ENCODE measurements at places on chromosomes 6 and 20.

GRCh38 chr20:35942243-35942642 is 12.1 kb downstream of the SCAND1 start:
- DNase-seq: peak; percentile 9

- no peak for DNase-seq
Observed at GRCh38 chr6:139871165-139871710, 496.8 kb upstream of the CITED2 start.

DNA sequence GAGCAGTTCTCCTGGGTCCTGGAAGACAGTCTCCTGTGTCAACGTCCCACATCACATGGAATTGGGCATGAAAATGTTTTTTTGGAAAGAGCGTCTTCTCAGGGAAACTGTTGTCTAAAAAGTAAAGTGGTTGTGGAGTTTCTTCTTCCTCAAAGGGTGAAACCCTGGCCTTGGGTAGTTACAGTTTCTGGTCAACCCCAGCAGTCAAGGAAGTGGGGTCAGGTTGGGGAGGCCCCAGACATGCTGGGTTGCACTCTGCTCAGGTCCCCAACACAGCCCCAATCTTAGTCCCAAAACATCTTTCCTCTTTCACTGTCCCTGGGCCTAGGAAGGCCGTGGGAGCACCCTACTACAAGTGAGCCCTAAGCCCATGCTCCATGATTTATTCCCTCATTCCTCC is 996 bp upstream of the NFKBIE start:
- no peak for DNase-seq

- peak; percentile 81 for DNase-seq
Observed at GRCh38 chr20:47663354-47664067, 121.8 kb downstream of the SULF2 start.

DNA sequence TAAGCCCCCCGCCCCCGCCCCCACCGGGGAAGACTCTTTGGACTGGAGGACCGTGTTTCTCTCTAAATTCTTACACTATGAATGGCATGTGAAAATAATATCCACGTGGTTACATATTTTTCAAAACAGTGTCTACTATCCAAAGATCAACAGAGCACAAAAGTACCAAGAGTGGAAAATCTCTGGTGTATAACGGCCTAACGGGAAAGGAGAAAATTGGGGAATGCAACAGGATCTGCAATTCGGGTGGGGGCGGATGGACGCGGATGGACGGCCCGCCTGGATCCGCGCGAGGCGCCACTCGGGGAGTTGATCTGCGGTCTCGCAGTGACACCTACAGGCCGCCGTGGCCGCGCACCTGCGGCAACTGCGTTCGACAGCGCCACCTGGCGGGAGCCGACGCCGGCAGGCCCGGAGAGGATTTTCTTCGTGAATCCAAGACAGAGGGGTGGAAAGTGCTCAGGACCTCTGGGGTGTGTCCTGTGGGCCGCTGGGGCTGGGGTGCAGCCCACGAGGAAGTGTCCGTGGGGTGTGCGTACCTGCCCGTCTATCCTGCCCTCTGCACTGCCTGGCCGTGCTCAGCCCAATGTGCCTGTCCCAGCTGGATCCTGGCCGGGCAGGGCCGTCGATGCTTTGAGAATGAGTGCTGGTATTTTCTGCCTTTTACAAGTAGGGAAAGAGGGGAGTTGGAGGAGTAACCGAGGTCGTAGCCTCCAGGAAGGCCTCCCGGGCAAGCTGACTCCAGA is 18.6 kb downstream of the ANKRD60 start:
- peak; percentile 87 for DNase-seq

- DNase-seq: no peak
Observed at GRCh38 chr6:81759782-81760181, 7.3 kb upstream of the TENT5A start.

- no peak for DNase-seq
Observed at GRCh38 chr6:168011291-168011690, 13.8 kb downstream of the KIF25 start.

DNA sequence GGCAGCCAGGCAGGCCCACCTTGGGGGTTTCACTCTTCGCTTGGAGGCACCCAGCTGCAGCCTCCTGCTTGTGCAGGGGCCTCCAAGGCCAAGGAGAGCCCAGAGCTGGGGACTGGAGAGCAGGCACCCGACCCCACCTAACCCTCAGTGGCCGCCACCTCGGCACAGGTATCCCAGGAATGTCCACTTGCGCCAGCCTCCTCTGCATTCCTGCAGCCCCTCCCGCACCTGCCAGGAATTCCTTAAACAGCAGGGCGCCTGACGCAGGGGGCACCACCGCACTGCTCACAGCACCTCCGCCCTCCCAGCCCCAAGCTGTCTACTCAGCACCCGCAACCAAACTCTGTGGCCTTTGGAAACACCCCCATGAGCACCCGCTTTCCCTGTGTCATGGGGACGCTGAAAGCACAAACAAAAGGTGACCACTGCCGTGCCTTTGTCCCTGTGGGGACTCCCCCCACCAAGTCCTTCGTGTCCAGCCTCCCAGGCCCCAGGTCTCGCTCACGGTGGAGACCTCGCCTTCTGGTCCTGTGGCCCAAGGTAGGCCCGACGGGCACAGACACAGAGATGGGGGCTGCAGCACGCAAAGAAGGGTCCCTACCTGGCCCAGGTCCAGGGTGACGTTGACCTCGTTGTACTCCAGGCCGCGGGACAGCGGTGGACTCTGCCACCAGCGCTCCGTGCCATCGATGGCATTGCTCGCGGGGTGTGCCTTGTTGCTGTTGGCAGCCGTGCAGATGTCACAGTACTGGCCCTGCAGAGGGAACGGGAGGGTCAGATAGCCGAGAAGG is 5.1 kb downstream of the LAMA5 start:
- DNase-seq: no peak

- no peak for DNase-seq
Observed at GRCh38 chr6:43823390-43823789, 53.4 kb downstream of the VEGFA start.

GRCh38 chr6:143545165-143545564 is 33.6 kb upstream of the FUCA2 start:
- DNase-seq: no peak

- DNase-seq: peak; percentile 72
Observed at GRCh38 chr20:50049442-50050026, 63.4 kb downstream of the UBE2V1 start.

DNA sequence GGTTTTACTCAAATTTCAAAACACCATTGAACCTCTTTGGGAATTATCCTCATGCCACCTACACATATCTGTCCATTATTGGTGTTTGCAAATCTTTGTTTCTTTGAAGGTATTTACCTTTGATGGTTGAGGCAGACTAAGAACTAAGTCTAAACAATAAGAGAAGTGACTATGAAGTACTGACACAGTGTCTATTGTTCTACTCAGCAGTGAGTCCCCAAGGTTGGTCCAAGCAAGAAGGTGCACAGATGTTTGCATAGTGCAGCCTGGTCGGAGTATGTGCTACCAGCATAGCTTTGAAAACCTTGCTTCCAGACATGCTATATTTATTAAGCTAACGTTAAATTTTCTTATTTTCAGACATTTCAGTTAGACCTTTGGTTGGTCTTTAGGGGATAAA is 19.5 kb downstream of the LRRC1 start:
- DNase-seq: no peak

GRCh38 chr6:97078791-97079190 is 154.3 kb downstream of the KLHL32 start:
- DNase-seq: no peak

DNA sequence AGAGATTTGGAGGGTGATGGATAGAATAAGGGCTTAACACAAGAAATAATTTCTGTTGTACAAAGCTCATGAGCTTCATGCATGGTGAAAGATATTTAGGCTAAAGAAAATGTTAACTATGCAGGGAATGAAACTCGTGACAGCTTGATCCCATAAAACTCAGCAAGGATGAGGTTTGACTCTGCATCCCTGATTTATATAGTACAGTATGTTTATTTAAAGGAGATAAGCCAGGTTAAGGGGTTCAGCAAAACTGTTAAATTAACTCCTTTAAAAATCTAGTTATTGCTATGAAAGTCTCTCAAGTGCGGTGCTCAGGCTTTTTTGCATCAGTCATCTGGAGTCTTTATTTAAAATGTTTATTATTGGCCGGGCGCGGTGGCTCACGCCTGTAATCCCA is 326.4 kb downstream of the LAMA2 start:
- DNase-seq: no peak

DNA sequence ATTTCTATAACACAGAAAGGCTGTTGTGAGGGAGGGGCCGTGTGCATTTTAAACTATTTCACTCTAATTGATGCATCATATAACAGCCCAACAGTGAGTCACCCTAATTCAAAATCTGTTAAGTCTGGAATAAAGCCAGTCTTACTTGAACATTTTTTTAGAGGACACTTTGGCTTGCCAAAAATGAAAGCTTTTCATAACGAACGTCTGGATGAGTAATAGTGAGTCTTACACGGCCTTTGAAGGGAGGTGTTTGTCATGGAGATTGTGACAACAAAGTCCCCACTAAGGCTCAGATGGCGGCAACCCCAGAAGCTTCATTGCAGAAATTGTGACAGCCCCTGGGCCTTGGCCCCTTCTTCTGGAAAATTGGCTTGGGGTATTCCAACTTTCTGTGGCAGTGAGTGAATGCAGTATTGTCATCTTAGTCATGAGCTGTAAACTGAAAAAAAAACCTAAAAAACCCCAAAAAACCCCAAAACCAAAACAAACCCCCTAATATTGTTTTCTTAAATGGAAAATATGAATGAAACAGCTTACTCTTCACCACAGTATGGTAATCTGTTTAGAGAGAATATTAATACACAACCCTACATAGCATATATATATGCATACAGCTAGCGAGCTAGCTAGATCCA is 92.6 kb upstream of the CLDN20 start:
- peak; percentile 93 for DNase-seq

DNA sequence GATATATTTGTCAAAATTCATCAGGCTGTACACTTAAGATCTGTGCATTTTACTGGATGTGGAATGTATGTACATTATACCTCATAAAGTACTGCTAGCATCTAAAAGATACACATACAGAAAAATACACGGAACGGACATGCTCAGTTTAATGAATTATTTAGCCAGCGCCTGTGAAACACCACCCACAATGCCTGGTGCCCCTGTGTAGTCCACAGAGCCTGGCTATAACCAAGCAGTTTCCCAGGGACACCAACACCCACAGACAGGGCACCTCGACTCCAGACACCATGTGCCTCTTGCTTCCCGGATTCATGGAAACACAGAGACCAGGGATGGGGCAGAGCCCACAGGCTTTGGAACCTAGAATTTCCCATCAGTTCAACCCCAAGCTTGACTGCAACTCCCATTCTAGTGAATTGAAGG is 17.4 kb upstream of the ARMC12 start:
- no peak for DNase-seq

GRCh38 chr6:2168480-2168879 is 76.9 kb downstream of the GMDS start:
- DNase-seq: no peak

GRCh38 chr6:16600026-16600425 is 161.2 kb downstream of the ATXN1 start:
- no peak for DNase-seq

Measured in suppressor macrophage treated with lipopolysaccharide for 4 hours (primary cell).